ENCODE measurements at places on chromosomes 4 and X. TPM values are rescaled to one million over a fixed set of nuclear protein-coding genes. Genes with fewer than 3 reads are reported as not detected.

DNA sequence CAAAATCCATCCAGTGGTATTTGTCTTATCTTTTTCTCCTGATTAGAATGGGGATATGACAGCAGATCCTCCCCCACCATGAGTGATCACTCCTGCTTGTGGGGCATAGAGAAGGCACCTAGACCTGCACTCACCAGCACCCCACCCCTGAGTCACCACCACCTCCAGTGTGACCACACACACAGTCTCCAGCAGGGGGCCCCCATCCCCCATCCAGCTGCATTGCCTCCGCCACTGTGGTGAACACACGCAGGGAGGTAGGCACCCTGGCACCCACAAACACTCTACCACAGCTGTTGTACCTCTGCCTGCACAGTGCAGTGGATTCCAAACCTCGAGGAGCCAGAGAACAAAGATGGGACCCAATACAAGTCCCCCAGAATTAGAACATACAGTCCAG is 9.0 kb upstream of the MAGEA8 start:
- DNase-seq: no peak

DNA sequence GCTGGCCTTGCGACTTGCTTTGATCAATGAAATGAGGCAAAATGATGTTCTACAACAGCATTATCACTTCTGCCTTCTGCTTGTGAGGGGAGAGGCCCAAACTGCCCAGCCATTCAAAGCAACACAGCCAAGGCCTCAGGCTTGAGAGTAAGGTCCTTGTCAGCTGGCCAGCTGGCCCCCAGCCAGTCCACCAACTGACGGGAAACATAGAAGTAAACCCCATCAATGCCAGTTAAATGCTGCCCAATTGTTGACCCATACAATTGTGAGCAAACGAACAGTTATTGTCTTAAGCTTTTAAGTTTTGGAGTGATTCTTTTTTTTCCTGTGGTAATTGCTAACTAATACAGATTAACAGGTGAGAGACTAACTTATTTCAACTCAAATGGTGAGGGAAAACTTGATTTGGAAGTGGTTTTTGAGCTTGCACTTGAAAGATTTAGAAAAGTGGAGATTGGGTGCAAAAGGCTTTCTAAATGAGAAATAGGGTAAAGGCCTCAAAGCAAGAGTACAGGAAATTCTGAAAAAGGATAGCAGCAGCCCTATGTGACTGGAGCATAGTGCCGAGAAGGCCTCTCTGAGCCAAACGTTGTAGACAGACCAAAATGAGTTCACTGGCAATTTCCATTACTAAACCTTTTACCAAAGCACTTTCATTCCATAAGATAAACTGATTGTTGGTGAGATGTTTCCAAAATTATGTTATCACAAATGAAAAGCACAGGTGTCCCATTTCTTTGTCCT is 66.9 kb downstream of the ARHGEF38 start:
- DNase-seq: no peak

ZNF157 gene
- total RNA-seq: not detected

- DNase-seq: no peak
Measured at GRCh38 chr4:166657261-166657660, 577.0 kb downstream of the SPOCK3 start.

GRCh38 chr4:42159271-42160001 is 7.0 kb upstream of the BEND4 start:
- no peak for DNase-seq

PLP2 gene
- total RNA-seq: 74.3 TPM

PARM1 gene
- 27.5 TPM for total RNA-seq

DNA sequence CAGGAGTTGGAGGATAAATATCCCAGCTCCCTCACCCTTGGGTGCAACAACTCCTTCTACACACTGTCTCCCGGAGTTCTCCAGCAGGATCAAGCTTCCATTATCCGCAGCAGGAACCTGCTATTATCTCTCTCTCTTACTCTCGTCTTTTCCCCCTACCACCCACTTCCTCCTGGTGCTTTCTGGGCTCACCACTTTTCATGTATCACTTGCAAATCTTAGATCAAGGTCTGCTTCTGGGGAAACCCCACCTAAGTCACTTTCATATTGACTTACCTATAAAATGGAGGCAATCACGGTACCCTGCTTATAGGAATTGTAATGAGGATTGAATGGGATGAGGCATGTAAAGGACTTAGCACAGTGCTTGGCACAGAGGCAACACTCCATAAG is 589.5 kb downstream of the BCOR start:
- no peak for DNase-seq

DKK2 gene
- total RNA-seq: 0.77 TPM

DNA sequence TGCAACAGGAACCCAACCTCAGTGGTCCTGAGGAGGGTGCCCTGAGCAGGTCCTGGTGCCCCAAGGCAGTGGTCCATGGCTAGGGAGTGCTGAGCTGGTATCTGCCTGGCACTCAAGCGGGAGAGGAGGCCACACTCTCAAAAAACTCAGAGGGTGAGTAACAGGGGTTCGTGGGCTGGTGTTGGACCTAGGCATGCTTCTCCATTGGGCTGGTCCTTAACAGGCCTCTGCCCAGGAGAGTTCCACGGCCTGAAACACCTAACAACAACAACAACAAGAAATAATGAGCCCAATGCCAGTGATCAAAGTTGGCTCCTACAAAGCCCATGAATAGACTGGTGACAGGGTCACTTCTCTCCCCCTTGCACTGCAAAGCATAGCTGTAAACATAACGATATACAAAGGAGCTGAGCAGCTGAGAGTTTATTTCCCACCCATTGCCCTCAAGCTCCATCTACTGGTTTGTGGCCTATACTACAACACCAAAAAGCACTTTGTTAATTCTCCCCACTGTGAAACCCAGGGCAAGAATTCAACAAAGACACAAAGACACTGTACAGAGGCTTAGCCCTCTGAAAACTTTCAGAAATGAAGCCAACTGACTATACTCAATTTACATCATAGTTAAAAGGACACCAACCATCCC is 736.1 kb upstream of the ADGRL3 start:
- no peak for DNase-seq

GRCh38 chr4:114980932-114981708 is 132.3 kb downstream of the NDST4 start:
- no peak for DNase-seq

GRCh38 chr4:56856656-56857055 is 35.2 kb upstream of the SPINK2 start:
- no peak for DNase-seq

DNA sequence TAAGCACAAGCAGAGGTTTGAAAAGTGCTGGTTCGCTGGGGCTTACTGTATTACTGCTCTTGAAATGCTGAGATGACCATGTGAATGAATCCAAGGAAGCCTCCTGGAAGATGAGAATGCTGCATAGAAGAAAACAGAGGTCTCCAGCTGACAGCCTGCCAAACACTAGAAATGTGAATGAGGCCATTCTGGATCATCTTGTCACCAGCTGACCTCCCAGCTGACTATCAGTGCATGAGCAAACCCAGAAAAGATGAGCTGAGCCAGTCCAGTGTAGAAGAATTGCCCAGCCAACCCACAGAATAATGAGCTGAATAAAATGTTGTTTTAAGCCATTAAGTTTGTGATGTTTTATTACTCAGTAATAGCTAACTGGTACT is 49.1 kb upstream of the DYNLT3 start:
- DNase-seq: no peak

MAMLD1 gene
- total RNA-seq: 11.2 TPM

Measured in mesenteric fat pad (tissue), 1 donor.